GM12864 (cell line): ENCODE measurements at places on chromosomes 6 and 20.

GRCh38 chr6:32553037-32553742 is 23.1 kb upstream of the HLA-DRB5 start:
- no peak for DNase-seq

DNA sequence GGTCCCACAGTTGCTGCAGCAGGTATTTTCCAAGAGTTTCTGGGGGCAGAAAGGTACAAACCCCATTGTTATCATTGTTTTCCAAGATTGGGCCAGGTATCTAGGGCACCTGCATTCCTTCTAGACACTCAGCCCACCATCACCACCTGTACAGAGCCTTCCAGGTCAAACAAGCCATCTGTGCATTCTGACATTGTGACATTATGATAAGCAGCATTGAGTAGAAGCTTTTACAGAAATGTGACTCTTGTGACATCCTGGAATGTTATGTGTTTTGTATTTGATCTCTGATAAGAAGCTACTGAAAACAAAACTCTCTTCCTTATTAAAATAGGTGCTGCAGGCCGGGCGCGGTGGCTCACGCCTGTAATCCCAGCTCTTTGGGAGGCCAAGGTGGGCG is 128.1 kb upstream of the CCN2 start:
- no peak for DNase-seq

DNA sequence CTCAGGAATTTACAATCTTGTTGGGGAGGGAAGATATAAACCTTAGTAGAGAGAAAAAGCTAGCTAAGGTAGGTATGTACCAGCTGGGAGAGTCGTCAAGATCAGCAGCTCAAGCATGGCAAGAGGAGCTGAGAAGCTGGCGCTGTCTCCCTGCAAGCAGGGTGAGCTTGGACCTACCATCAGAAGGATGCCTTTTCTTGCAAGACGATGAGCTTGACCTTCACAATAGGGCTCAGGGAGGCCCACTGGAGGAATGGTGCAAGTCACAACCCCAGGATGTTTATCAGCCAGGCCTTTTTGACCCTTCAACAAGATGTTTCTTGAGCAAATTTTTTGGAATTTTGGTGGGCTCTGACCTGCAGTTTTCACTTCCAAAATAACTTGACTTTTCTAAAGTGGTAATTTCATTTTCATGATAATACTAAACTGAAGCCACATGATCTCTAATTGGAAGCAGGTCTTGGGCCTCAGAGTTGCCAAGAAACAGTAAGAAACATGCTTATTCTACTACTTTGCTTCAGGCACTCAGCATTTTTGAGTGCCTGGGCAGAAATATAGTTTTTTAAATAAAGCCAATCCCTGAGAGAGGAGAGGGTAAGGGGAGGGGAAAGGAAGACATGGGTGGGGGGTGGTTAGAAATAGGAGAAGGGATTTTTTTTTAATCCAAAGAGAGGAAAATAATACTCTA is 258.1 kb downstream of the CLIC5 start:
- no peak for DNase-seq

- DNase-seq, result peak; percentile 7
Measured at GRCh38 chr6:32327103-32327502, 44.6 kb downstream of the TSBP1 start.

DNA sequence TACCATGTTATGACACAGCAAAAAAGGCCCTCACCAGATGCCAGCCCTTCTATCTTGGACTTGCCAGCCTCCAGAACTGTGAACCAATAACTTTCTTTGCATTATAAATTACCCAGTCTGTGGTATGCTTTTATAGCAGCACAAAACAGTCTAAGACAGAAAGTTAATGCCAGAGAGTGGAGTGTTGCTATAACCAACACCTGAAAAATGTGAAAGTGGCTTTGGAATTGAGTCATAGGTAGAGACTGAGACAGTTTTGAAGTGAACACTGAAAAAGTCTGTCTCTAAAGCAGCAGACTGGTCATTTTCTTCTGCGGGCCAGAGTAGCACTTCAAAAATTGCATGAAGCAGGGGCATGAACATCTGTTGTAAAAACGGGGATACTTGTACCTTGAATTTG is 28.0 kb upstream of the ASIP start:
- DNase-seq, result no peak

- no peak for DNase-seq
Measured at GRCh38 chr6:69894578-69895347, 28.4 kb downstream of the COL19A1 start.

DNA sequence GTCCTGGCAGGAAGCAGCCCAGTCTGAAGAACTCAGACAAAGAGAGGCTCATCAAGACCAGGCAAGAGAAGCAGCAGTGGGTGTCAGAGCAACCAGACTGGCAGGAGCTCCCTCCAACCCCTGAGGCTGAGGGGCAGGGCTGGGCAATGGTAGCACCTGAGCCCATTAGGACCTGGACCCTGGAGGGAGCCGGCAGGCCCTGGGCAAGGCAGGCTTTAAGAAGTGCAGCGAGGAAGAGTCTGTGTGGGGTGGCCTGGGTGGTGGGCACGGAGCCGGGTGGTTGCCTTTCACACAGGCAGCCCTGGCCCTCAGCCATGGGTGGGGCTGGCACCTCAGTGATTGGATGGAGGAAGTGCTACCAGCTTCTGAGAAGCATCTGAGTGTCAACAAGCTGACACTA is 33.1 kb upstream of the IRF4 start:
- no peak for DNase-seq

- DNase-seq, result no peak
Measured at GRCh38 chr20:35618263-35619131, 2.9 kb downstream of the SPAG4 start.

DNA sequence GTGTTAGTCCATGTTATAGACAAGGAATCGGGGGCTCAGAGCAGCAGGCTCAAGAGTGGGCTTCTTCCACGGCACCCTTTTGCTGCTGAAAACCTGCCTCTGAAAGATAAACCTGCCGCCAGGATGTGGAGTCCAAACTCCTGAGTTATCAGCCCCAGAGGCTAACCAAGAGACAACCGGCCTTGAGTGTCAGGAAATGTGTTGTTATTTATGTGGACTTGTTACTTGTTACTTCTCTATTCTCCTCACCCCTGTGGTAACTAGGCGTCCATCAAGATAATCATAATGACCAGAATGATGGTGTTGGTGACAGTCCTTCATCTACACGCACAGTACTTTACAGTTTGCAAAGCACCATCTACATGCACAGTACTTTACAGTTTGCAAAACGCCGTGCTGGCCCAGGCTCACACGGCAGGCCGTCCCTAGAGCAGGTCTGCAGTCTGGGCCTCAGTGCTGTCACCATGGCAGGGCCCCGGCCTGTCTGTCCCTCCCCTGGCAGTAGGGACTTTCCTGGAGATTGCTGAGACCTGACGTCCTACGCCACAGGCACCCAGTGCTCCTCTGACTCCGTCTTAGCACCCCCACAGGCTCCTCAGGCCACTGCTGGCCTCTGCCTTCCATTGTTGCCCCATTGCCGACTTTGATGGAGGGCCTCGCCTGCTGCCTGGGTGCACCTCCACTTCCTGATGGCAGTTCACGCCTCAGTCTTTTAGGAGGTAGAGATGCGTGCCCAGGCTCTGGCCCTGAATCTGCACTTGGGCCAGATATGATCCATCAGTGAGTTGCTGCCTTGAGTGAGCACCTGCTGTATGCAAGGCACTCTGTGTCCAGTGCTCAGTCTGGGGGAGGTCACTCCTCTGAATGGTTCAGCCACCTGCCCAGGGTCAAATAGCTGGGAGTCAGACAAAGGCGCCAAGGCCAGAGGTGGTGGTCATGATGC is 9.1 kb upstream of the BPIFB4 start:
- DNase-seq, result no peak

DNA sequence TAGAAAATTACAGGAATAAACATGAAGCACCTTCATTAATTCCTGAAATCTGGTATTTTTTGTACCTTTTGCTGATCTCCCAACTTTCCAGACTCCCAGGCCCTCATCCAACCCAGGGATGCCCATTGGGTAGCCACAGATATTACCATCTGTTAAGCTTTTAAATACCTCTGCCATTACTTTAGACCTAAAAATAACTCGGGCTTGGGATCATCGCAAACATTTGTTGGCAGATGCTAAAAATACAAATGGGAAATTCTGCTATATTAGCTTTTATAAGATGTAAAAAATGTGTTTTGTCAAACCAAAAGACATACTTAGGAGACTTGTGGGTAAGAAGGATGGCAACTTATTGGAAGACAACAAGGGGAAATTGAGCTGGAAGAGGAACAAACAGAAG is 376.1 kb downstream of the CENPW start:
- no peak for DNase-seq

DNA sequence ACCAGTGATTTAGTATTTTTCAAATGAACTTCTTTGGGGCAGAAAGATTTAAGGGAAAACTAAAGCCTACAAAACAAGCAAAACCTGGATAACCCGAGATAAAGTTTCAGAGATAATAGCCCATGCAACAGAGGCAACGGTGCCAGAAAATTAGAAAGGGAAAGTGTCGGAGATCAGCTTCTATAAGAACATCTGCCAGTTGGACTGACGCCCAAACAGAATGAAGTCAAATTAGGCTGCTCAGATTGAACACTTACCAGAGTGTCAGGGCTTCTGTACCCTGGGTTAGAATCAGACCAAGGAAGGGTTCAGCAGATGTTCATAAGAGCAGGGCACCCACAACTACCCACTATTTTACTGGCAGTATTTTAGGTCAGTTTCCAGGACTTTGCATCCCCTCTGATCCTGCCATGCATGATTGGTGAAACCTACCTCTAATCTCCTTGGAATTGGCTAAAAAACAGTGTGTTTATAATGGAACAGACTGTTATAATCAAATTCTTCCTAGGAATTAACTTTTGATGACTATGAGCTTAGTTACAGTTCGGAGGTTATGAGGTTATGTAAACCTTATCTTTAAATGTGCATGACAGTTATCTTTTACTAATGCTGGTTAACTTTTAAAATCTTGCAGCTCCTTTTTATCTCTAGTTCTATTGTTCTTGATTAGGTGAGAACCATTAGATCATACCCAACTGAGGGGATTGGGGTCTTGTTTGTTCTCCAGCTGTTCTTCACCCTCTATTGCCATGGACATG is 13.1 kb downstream of the BMP2 start:
- DNase-seq, result no peak

- no peak for DNase-seq
Measured at GRCh38 chr6:90004511-90004910, 110.2 kb downstream of the GJA10 start.

DNA sequence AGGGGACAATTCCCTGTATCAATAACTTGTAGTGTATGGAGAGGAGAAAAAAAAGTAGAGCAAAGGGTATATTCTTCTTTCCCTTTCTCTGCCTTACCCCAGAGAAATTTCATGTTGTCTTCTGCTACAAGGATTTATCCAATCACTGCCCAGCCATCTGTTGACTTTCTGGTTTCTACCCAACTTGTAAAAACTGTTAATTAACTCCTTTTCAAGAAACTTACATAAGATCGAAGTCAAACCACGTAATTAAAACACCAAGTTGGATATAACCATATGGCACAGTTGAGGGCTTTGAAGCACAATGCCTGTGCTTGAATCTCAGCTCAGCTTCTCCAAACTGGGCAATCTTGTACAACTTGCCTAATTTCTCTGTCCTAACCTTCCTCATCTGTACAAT is 99.5 kb downstream of the MAN1A1 start:
- no peak for DNase-seq

DNA sequence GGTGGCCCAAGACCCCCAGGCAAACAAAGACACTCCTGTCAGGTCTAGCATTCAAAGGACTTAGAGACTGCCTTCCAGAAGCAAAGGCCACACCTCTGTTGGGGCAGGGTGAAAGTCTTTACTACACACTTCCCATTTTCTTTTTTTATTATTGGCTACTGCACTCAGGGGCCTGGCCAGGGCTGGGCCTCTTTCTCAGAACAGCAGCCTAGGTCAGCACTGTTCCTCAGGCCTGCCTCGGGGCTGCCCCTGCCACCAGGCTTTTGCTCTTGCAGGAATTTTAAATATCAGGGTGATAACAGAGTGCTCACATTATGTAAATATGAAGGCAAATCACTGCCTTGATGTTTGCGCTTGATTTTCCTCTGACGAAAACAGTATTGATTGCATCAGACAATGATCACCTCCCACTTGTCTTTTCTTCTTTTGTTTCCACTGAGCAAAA is 18.5 kb downstream of the GSTA4 start:
- DNase-seq, result no peak

DNA sequence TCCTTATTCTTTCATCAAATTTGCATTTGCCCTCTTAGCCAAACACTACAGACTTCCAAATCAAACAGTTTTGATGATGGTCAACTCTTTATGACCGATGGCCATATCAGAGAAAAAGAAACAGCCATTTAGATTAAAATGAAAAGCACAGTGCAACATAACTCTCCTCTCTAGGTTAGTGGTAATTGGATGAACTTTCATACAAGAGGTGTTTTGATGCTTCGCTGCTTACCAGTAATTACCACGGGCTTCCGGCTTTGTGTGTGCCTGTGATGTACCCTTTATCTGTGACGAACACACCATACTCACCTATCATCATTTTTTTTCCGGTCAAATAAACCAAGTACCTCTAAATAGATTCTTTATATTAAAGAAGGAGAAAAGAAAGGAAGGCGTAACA is 181.8 kb downstream of the FOXA2 start:
- DNase-seq, result no peak

GRCh38 chr6:89817481-89817880 is 2.1 kb downstream of the MDN1 start:
- no peak for DNase-seq
